ENCODE measurements at places on chromosomes 6 and 20.

GRCh38 chr6:163679753-163680152 is 265.2 kb downstream of the QKI start:
- no peak for DNase-seq

DNA sequence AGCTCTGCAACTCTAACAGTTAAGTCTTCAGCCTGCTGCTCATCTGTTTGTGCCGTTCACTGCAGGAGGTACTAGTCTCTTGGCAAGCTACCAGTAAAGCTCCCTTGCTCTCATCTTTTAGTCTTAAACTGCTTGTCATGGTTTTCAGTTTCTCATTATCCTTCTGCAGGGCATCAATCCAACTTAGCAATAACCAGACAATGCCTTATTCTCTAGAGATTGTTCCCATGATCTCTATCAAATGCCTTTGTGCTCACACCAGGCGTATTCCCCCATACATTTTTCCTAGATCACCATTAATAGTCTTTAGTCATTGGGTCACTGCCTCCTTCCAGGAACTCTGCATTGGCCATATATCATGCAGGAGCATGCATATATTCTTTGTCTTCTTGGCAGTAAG is 171.3 kb downstream of the GRM1 start:
- no peak for DNase-seq

- no peak for DNase-seq
Observed at GRCh38 chr20:2709205-2709981, 16.8 kb downstream of the EBF4 start.

DNA sequence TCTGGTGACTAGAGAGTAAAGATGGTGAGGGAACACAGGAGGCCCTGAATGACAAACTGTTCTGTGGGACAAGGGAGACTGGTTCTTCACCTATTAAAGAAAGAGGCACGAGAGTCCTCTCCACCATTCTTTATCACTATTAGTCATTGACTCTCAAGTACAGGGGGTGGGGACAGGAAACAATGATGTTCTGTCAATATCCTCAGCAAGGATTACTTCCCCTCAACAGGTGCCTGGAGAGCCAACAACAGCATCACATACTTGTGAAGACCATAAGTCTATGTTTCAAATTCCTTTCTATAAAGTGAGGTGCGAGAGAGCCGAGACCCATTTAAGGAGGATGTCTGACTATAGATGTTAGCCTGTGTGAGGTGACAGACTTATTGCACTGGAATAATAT is 72.4 kb upstream of the TBC1D7 start:
- DNase-seq: peak; percentile 43

DNA sequence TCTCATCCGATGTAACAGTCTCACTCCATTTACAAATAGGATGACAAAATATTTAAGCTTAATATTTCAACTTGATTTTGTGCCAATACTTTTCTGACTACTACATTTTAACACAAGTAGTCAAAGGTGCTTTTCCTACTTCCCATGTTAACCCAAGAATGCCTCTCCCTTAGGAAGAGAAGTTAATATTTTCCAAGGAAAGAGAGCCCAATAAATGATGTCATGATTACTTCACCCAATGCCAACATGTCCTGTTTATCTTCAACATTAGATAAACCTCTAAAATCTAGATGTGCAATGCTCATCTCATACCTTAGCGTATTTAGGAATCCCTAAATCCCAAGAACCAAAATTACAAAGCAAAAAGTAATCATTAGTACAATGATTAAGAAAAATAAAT is 156.7 kb upstream of the TENT5A start:
- no peak for DNase-seq
